CD4-positive, CD25-positive, alpha-beta regulatory T cell (primary cell): ENCODE measurements at places on chromosomes 7 and 10.

- DNase-seq = no peak
These were observed 156.8 kb upstream of the MAGI2 start for GRCh38 chr7:79610313-79610712.

DNA sequence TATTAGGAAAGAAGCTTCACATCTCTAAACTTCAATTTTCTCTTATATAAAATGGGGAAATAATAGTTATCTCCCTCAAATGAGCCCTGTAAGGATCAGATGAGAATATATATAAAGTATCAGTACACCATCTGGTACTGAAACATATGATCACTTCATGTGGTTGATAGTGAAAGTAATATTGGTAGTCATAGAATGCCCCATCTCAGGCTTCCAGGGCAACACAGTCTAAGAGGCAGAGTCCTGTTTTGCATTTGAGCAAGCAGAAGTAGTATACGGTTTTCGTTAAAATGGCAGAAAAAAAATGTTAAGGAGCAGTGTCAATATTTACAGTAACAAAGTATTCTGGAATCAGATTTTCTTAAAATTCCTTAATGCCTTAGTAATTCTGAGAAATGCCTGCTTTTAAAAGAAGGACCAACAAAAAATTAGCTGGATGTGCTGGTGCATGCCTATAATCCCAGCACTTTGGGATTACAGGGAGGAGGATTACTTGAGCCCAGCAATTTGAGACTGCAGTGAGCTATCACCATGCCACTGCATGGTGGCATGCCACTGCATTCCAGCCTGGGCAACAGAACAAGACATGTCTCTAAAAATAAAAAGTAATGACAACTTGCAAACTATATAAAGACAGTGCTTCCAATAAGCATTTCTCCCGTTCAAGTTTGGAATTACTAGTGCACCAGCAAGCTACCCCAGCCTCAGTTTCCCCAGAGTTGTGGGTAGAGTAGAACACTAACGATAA lies 19.8 kb downstream of the KBTBD2 start:
- DNase-seq = no peak

GRCh38 chr10:26446258-26446657 lies 8.1 kb downstream of the APBB1IP start:
- no peak for DNase-seq

GRCh38 chr7:75050501-75050900 lies 23.1 kb downstream of the RCC1L start:
- no peak for DNase-seq

GRCh38 chr7:131267631-131268030 lies 60.0 kb upstream of the MKLN1 start:
- DNase-seq = no peak

GRCh38 chr7:86788948-86789347 lies 145.2 kb downstream of the GRM3 start:
- DNase-seq = no peak

DNA sequence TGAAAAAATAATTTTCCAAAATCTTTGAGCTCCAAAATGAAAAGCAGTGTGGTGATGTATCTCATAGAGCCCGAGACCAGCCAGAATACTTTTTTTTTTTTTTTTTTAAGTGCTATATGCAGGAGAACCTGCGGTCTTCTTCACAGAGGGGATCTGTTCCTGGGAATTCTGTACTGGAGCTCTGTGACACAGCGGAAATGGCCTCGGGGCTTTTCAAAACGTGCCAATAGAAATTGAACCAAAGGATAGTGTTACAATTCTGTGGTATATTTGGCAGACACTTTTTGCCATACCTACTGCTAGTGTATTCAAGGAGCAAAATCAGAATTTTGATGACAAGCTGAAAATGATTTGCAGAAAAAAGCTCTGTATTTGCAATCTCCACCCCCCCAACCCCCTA lies 1429.3 kb upstream of the LRRTM3 start:
- no peak for DNase-seq

- no peak for DNase-seq
These were observed 36.7 kb upstream of the MNX1 start for GRCh38 chr7:157047148-157047547.

DNA sequence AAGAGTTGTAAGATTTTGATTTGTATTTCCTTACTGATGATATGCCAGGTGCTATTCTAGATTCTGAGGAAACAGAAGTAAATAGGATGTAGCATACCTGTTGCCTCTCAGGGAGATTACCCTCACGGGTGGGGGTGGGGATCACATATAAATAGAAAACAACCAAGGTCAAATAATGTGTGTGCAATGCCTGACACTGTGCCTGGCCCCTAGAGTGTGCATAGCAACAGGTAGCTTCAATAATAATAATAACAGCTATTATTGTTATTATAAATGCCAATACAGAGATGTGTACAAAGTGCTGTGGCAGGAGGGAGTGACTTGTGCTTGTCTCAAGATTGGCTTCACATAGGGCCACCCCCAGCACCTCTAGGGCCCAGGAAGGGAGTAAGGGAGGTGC lies 24.0 kb downstream of the CNNM1 start:
- no peak for DNase-seq

GRCh38 chr10:33621101-33621500 lies 286.6 kb upstream of the NRP1 start:
- no peak for DNase-seq

- no peak for DNase-seq
These were observed 261.6 kb upstream of the AOAH start for GRCh38 chr7:36985866-36986400.

GRCh38 chr10:7788639-7789286 lies 786 bp downstream of the ATP5F1C start:
- DNase-seq = no peak

DNA sequence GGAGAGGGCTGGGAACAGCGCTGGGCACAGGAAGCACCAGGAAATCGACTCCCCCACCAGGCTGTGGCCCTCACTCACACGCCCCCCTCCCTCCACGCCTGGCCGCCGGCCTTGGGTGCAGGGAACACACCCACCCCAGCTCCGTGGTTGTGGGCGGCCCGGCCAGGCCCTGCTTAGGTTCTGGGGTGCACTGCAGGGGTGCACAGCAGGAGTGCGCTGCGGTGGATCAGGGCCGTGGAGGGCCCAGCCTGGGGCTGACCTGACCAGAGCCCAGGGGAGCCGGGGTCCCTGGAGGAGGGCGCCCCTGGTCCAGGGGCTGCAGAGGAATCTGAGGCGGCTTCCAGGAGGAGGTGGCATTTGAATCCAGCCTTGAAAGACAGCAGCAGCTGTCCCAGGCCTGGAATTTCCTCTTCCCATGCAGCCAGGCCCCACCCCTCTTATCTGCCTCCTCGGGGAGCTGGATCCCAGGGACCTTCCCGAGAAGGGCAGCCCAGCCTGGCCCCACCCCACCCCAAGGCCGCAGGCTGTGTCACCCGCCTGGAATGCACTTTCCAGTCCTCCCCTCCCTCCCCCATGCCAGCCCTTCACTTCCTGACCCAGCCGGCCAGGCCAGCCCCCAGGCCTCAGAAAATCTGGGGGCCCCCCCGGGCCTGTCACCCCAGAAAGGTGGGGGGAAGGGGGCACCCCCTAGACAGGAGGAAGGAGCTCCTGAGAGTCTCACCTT lies 18.4 kb upstream of the PDGFA start:
- DNase-seq = no peak

DNA sequence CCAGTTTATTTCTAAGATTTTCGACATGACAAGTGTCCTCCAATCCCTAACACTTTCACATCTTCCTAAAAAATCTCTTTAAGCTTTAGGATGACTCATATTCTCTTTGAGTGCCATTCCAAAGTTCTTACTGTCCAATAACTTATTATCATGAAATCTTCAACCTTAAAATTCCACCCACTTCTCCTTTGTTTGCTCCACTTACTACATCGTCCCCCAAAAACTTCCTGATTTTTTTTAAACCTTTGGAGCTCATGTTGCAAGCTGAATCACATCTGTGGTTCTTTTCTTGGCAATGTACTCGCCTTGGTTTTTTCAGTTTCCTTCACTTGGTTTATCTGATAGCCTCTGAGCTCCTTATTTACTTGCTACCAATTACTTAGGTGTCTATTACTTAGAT lies 39.2 kb upstream of the JCAD start:
- DNase-seq = no peak

- DNase-seq = no peak
These were observed 94.2 kb downstream of the EBF3 start for GRCh38 chr10:129869596-129870473.

- DNase-seq = no peak
These were observed 134.9 kb downstream of the CAMK1D start for GRCh38 chr10:12484002-12484918.
